Fibroblast of skin of back (primary cell): ENCODE measurements at places on chromosomes 2 and 18.
A peak's percentile ranks its signal among the peaks of the same experiment; 100 is the strongest.

DNA sequence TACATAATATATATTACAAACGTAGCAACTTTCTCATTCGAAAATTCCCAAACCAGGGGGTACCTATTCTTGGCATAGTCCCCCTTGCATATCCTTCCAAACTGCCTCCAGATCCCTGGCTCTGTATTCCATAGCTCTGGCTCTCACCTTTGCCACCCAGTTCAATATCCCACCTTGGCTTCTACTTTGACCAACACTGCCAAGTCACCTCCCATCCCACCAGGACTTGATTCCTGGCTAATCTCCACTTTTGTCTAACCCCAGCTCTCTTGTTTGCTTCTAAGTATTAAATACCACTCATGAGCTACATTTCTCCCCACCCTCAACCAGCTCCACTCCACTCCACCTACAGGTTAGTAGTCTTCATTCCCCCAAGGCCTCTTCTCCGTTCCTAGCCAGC, 103.2 kb upstream of the WDR75 start:
- DNase-seq = no peak

- no peak for DNase-seq
Measured at GRCh38 chr2:202299712-202300111, 34.1 kb downstream of the NOP58 start.

DNA sequence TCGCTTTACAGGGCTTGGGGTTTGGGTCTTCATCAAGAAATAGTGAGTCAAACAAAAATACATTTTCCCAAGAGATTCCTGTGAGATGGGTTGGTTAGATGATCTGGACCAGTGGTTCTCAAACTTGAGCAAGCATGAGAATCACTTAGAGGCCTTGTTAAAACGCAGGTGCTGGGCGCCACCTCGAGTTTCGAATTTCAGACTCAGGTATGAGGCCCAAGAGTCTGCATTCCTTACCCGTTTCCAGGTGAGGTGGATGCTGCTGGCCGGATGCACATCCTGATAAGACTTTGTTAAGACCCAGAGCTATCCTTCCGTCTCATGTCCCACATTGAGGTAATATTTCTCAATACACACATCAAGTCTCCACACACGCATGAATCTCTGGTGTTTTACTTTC, 707.8 kb upstream of the SALL3 start:
- DNase-seq = no peak

GRCh38 chr2:25989154-25989553, 6.9 kb upstream of the KIF3C start:
- DNase-seq = no peak

- DNase-seq = no peak
Measured at GRCh38 chr2:237327175-237327950, 86.6 kb downstream of the COL6A3 start.

- no peak for DNase-seq
Measured at GRCh38 chr2:233922471-233922870, 5.3 kb downstream of the TRPM8 start.

DNA sequence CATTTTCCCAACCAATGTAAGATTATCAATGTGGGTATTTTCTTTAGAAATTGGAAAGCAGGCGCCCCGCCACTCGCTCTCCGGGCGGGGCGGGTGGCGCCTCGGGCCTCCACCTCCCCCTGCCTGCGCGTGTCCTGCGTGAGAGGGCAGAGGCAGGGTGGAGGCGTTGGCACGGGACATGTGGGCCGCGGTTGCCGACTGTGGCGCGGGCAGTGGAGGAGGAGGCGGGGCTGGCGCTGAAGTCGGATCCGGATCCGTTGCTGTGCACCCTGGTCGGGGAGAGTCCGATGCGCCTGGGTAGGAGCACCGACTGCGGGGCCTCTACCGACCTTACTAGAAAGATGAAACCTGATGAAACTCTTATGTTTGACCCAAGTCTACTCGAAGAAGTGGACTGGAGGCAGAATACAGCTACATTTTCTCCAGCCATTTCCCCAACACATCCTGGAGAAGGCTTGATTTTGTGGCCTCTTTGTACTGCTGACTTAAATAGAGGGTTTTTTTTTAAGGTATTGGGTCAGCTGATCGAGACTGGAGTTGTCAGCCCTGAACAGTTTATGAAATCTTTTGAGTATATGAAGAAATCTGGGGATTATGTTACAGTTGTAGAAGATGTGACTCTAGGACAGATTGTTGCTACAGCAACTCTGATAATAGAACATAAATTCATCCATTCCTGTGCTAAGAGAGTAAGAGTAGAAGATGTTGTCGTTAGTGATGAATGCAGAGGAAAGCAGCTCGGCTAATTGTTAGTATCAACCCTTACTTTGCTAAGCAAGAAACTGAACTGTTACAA, 37.9 kb downstream of the PMS1 start:
- peak; percentile 41 for DNase-seq

- DNase-seq = peak; percentile 40
Measured at GRCh38 chr2:74550231-74550630, 3.5 kb downstream of the LOXL3 start.

DNA sequence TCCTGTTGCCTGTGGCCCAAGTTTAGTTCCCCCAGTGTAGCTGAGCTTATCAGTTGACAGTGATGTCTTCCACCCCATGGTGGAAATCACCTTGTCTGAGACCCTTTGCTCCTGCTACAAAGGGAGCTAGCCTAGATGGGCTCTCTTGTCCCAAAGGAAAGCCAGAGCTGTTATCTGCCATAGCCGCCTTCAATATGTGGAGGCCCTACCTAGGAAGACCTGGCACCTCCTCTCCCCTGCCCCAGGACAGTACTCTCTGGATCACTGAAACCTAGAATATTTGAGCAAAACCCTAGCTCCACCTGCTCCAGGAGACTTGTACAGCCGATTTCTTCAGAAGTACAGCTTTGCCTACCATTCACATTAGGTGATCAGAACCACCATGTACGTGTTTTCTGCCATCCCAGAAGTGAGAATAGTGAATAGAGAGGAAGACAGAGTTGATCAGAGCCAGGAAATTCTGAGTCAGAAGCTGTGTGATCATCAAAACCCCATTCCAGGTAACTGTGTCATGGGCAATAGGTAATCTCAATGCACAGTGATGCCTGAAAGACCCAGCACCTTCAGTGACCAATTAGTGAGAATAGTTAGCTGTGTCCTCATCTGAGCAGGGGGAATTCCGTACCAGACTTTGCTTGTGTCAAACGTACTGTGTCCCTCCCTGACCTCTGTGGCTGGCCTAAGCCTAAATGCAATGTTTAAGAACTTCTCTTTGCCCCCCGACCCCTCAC, 138.4 kb upstream of the ALPP start:
- no peak for DNase-seq

DNA sequence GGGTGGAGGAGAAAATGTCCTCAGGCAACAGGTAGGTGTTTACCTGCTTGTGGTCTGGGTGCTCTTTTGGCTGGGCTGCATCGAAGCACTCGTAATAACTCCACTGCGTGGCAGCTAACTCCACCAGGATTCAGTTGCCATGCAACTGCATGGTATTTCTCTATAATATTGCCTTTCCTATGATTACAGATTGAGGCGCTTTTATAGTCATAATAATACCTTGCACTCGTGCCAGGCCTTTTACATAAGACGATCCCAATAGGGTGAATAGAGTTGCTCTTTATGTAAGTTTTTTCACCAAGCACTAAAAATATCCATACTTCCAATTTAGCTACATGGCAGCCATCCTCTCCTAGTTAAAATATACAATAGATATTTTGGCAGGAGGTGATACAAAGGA, 19.7 kb upstream of the NYAP2 start:
- no peak for DNase-seq

GRCh38 chr2:145028101-145028920, 508.4 kb upstream of the ZEB2 start:
- no peak for DNase-seq

- DNase-seq = peak; percentile 89
Measured at GRCh38 chr18:10139783-10140410, 226.1 kb downstream of the VAPA start.

DNA sequence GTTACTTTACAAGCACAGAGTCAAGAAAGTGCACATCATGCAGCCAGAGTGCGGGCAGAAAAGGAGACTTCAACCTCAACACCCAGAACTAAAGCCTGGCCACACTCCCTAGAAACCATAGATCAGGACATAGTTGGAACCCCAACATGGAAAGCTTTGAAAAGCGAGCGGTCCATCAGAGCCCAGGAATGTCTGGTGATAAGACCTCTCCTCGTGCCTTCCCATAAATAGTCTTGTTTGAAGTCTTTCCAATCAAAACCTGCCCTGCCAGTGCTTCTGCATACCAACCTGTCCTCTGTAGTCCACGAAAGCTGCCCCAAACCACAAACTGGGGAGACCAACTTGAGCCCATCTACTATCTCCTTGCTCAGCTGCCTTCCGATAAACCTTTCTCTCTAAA, 55.5 kb downstream of the NEURL3 start:
- DNase-seq = no peak

DNA sequence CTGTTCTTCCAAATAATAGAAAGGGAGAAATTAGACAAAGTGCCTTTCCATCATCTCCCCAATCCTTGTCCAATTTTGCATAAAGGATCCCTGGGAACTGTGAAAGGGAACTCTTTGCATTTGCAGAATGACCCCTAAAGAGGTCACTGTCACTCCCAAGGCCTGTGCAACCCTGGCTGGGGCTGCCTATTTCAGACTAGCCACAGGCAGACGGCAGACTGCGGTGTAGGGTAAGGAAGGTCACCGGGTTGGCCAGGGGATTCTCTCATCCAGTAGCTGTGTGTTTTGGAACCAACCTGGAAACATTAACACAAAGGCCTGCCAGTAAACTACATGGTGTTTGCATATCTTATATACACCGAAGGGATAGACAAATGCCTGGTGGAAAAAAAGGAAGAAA, 818.7 kb downstream of the BCL11A start:
- DNase-seq = no peak

DNA sequence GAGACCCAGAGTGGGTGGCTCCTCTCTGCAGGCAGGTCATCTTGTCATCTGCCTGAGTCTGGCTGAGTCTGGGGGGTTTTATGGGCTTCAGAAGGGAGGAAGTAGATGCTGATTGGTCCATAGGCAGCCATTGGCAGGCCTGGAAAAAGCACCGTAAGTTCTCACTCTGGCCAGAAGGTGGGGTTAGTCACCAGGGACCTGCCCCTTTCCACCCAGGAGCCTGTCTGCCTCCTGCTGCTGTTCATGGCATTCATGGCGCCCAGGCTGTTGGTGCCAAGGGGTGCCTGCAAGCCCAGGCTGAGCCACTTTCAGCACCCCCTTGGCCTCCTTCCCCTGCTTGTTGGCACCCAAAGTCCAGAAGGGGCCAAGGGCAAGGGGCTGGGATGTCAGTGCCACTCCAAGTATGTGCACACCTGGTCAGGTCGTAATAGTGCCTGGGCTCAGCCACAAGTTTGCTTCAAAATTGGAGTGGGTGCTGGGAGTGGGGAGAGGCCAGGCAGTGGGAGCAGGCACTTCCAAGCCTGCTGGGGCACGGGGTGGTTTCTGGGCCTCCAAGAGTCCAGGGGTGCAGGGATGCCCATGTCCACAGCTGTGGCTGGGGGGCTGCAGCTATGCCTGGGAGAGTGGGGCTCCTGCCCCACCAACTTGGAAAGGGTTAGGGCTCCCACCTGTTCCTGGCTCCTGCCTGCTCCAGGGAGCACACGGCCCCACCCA, 178.1 kb downstream of the FAM210A start:
- no peak for DNase-seq

DNA sequence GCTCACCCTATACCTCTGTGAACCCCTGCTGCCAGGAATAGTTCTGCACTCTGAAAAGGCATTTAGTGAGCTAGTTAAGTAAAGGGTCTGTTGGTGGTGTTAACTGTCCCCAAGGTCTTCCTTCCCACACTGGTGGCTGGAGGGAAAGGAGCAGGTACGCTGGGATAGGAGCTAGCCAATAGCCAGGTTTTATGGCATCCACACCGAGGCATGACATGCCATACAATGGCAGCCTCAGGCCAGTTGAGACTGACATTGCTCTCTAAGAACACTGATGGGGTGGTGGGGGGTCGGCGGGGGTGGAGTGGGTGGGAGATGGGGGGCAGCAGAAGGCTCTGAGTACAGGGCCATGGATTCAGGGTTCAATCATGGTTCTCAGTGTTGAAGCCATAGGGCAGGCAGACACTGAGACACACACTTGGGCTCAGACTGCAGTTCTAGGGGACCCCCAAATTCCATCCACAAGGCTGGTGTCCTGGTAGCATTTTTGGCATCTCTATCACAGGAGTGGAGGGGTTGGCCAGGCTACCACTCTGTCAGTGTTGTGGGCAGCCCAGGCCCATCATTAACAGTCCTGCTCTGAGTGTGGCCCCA, 136.0 kb downstream of the CTIF start:
- DNase-seq = no peak

DNA sequence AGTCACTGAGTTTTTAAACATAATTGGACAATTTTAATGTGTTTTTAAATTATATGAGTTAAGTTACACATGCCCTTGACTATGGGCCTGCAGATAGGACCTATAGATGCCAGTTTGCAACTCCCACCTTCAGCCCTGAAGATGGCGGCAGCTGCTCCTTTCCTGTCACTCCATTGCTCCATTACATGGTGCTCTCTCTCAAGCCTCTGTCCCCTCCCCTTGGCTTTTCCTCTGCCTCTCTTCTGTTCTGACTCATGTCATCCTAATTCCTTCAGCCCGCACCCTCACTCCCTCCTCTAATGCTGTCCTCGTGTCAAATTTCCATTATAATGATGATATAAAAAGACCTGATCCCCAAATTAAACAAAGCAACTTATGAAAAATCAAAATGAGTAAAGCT, 133.7 kb upstream of the HNRNPA3 start:
- no peak for DNase-seq

DNA sequence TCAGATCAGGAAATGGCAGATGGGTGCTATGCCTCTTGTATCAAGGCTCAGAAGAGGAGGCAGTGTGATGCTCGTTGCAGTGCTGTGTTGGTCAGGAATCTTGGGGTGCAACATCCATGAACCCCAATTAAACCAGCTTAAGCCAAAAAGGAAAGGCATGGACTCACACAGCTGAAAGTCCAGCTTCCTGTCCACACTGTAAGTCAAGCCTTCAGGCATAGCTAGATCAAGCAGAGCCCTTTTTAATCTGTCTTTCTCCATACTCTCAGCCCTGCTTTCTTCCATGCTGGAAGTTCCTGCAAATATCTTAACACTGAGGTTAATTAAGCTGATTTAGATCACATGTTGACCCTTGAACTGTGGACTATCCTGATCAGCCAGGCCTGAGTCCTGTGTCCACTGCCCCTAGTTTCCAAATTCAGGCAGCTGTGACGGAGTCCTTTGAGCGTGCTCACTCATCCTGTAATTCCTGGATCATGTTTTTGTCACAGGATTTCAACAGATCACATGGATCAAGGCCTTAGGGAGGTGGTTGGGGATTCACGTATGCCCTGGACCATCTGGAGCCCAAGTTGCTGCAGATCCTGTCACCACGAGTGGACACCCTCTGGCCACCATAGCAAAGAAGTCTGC, 4.5 kb upstream of the C2orf74 start:
- no peak for DNase-seq

- DNase-seq = no peak
Measured at GRCh38 chr2:8536686-8537561, 144.9 kb upstream of the ID2 start.

GRCh38 chr2:115169814-115170213, 727.4 kb downstream of the DPP10 start:
- no peak for DNase-seq

DNA sequence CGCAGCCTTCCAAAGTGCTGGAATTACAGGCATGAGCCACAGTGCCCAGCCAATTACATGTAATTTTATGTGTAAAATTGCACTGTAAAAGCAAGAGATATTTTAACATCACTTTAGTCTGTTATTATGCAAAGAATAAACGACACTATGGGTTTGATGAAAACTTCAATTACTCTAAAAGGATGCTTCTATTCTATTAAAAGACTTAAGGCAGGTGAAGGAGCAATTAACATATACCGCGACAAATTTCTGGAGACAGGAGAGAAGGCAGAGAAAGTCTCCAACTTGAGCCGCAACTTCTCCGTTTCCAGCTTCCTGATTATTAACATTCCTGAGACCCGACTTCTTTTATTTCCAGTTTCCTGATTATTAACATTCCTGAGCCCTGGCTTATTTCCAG, 53.7 kb downstream of the FAM210A start:
- no peak for DNase-seq
